ENCODE measurements at places on chromosomes 1 and 21.

- DNase-seq = no peak
Observed at GRCh38 chr1:150021191-150021694, 10.7 kb upstream of the OTUD7B start.

GRCh38 chr21:37095821-37096220, 22.8 kb downstream of the TTC3 start:
- DNase-seq = no peak

DNA sequence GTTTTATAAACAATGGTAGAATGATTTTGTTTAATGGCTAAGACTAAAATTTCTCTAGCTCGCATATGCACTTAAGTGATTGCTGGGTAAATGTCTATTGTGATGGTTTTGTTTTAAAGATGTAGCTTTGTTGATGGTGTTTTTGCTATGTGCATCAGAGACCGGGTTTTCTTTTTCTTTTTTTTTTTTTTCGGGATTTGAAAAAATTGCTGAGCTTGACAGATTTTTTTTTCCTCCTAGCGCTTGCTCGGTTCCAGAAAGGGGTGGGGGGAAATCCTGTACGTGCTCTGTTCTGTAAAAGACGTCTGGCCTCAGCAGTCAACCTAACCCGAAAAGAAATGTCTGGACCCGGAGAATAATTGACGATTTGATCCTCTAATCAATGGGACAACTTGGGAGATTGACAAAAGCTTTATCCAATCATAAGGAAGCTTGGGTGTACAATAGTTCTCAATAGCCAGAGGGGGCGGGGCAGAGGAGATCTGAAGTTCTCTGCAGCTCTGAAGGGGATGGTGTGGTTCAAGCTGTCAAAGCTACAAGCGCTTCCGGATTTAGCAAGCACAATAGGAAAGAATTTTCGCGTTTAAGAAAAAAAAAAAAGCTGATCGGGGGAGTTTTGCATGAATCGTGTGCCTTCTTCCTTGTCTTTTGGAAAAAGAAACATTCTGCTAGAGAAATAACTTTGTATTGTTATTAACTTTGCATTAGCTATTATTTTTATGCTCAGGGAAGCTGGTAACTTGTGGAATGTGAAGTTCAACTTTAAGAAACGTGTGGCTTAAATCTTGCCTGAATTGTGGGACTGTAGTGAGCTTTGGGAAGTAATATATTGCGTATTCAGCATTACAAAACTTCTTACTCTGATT, 4.5 kb upstream of the NFIA start:
- DNase-seq = no peak

GRCh38 chr1:86150553-86151055, 6.0 kb downstream of the COL24A1 start:
- DNase-seq = no peak

DNA sequence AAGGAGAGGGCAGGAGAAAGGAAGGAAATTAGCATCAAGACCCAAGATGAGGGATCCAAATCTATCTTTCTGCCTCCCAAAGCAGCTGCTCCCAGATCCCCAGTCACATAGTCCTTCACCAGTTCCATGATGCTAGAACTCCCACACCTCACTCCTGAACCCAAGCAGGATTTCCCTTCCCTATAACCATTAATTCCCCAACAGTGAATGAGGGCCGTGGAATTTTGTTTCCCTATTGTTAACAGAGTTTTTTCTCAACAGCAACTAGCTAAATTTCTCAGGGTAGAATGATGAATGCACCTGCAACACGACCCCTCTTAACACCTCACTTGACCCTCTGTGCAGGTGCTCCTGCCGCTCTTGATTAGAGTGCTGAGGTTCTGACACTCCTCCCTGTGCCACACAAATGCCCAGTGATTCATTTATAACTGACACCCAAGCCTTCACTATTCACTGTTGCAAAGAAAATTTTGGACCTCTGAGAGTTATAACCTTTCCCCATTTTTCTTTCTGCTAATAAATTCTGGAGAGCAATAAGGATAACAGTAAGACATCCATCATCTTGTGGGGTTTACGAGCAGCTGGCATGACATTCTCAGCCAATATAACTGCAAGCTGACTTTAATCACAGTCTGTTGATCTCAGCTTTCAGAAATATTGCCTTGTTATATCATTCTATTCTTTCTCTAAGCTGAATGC, 25.4 kb upstream of the NPL start:
- no peak for DNase-seq

DNA sequence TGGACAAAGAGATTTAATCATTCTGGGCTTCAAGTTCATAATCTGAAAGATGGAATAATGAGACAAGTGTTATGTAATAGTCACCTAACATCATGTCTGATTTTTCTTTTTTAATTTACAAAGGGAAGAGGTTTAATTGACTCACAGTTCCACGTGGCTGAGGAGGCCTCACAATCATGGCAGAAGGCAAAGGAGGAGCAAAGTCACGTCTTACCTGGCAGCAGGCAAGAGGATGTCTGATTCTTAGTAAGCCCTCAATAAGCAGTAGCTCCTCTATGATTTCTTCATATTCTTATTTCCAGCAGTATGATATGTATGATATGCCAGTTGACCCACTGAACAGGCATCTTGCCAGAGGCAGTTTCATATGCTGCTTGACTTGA, 152.7 kb downstream of the S1PR1 start:
- no peak for DNase-seq

- no peak for DNase-seq
Observed at GRCh38 chr1:217776693-217777092, 145.5 kb downstream of the SPATA17 start.

- no peak for DNase-seq
Observed at GRCh38 chr1:53123453-53124140, 18.8 kb downstream of the SLC1A7 start.

- DNase-seq = no peak
Observed at GRCh38 chr1:212568978-212569537, 39.5 kb upstream of the ATF3 start.

DNA sequence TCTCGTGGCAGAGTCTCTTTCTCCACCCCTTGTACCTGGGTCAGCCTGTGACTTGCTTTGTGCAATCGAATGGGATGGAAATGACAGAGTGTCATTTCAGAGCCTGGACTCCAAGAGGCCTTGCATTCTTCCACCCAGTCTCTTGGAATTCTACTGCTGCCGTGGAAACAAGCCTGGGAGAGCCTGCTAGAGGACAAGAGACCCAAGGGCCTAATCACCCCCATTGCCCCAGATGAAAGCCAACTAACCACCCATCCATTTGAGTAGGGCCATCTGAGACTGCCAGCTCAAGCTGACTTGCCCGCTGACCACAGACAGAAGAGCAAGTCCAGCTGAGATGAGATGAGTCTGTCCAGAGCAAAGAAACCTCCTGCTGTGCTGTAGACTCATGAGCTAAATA, 201.6 kb downstream of the PTPRU start:
- DNase-seq = no peak

- DNase-seq = no peak
Observed at GRCh38 chr1:114108751-114109255, 44.9 kb downstream of the SYT6 start.

DNA sequence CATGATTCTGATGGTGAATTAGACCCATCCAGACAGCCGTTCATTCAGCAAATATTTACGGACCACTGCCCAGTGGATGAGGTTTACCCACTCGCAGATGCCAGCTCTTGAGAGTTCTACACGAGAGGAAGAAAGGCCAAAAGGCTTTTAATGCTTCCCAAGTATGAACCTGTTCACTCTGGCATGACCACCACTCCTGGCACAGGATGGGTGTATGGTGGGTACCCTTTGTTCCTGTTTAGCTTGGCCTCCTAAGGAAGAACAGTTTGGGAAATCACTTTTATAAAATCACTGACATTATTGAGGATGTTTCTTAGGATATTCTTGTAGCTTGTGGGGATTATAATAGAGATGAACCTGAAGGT, 67.2 kb downstream of the HMGB4 start:
- no peak for DNase-seq

GRCh38 chr1:178374016-178374415, 122.7 kb downstream of the CLEC20A start:
- no peak for DNase-seq

GRCh38 chr1:160449494-160449893, 49.1 kb downstream of the VANGL2 start:
- no peak for DNase-seq

DNA sequence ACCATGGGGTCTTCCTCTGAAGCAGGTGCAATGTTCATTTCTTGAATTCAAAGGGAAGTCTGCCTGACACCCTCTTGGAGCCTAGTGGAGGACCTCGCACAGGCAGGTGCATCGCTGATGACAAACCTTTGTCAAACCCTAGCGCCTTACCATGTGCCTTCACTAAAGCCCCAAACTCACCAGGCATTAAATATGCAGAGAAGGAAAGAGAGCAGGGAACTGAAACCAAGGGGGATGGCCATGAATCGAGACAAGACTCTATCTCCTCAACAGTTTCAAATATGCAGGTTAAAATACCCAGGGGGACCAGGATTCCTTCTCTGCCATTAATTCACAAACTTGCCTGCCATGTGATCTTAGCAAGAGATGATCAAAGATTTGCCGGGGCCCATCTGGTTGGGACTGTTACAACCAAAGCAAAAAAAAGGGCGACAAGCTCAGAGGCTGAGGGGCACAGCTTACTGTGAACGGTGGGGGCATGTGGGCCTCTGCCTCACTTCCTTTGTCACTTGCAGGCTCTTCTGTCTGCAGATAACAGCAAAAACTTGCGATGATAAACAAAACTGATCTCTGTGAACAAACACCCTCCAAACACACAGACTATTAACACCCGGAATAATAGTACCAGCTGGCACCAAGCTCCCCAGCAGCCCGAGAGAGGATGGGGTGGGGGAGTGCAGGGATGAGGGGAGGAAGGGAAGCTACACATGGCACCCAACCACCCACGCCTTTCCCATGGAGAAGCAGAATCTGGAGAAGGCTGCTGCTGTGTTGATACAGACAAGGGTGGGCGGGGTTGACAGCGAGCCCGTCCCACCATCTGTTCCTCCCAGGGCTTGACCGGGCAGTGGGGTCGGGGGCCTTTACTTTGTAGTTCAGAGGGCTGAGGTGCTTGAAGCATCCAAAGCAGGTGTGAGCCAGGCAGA, 33.9 kb downstream of the TMEM63A start:
- no peak for DNase-seq

GRCh38 chr21:45607021-45607908, 36.3 kb upstream of the PCBP3 start:
- no peak for DNase-seq

- no peak for DNase-seq
Observed at GRCh38 chr1:47791879-47792608, 205.1 kb downstream of the TRABD2B start.

GRCh38 chr1:202230939-202231645, 37.5 kb downstream of the LGR6 start:
- DNase-seq = no peak

DNA sequence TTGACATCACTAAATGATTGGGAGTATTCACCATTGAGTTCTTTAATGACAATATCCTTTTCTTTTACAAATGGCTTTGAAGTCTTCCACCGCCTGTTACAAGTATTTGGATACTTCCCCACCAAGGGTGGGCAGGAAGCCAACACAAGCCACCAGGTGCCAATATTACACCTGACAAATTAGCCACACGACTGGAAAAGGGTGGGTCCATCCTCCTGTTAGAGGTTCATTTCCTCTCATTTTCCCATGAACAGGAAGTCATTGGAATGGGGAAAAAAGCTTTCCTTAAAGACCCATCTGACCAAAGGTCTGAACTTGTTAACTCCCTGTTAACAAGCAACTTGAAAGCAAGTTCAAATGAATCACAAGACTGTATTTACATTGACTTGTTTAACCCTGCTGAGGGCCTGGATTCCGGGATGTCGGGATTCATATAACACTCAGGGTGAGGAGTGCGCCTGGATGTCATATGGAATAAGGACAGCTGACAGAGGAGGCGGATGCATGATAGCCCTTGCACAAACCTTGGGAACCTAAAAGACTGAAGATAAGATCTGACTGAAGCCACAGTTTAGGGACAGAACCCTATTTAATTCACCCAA, 40.5 kb upstream of the PROX1 start:
- no peak for DNase-seq

DNA sequence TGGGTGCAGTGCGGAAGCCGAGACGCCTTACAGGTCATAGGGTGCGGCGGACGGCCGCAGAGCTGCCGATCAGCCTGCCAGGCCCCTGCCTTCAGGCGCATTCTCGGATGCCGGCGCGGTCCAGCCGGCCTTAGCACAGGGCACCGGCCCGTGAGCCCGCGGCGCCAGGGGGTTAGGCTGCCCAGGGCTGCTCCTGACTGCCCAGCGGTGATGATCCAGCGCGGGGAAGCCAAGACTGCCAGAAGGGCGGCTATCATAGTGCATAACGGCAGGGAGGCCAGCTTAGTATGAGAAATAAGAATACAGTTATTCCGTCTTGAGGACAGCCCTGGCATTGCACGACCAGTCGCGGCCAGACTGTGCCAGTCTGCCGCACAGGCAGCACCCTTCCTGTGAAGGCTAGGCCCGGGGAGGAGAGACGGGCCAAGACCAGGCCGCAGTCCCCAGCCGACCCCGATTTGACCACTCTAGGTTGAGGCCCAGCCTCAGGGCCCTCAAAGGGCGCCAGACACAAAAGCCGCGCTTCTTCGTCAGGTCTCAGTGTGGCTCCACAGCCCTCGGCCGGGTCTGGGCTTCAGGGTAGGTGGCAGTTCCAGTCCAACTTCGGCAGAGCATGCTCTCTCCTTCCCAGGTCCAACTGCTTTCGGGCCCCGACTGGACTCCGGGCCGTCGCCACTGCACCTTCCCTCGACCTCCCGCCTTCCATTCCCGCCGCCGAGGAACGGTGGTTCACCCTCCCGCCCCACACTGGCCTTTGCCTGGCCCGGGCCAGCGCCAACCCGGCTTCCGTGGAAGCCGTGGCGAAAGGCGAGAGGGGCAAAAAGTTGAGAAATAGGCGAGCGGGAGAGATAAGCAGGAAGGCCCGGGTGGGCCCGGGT, 829 bp downstream of the ALX3 start:
- no peak for DNase-seq

DNA sequence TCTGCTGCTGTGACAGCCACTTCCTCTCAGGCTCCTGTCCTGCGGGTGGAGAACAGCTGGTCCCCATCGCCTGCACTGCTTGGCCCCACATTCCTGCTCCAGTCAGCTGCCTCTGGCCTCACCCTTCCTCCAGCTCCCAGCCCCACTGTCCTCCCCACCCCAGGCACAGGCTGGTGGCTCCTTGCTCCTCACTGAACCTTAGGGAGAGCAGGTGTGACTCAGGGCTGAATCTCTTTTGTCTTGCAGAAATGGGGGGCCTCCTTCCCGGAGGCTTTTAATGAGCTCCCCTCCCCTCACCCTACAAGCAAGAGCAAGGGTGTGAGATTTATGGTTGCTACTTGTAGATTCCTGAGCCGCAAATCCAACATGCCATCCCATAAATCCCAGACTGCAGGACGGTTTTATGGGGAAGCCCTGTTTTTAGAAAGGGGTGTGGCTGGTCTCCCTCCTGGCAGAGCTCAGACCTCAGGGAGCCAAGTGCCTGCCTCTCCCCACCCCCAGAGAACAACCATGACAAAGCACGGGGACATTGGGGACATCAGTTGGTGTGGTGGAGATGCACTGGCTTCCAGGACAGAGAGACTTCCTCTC, 15.2 kb downstream of the CDK18 start:
- DNase-seq = no peak

- DNase-seq = no peak
Observed at GRCh38 chr1:8109216-8109615, 83.1 kb upstream of the ERRFI1 start.

- DNase-seq = no peak
Observed at GRCh38 chr1:67496329-67496728, 66.1 kb upstream of the SERBP1 start.

GRCh38 chr1:8711873-8712412, 105.5 kb downstream of the RERE start:
- no peak for DNase-seq

Data from stimulated activated CD8-positive, alpha-beta memory T cell treated with anti-CD3 and anti-CD28 coated beads, Interleukin-15, amount 100 ng/mL, for 24 hours (primary cell).